ENCODE measurements at places on chromosomes 7 and 10.

GRCh38 chr7:128017862-128018845, 13.1 kb downstream of the LRRC4 start:
- no peak for DNase-seq

DNA sequence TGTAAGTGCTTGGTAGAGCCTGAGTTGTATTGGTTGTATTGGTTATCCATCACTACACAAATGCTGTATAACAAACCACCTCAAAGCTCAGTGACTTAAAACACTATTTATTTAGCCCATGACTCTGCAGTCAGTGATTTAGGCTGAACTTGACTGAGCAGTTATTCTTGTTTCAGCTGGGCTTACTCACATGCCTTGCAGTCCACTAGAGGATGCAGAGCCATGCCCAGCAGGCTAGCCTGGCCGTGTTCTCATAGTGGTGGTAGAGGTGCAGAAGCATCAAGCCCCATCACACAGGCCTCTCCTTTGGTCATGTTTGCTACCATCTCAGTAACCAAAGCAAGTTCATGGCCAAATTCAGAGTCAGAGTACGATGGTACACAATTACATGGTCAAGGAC, 43.9 kb downstream of the LUC7L2 start:
- DNase-seq: no peak

DNA sequence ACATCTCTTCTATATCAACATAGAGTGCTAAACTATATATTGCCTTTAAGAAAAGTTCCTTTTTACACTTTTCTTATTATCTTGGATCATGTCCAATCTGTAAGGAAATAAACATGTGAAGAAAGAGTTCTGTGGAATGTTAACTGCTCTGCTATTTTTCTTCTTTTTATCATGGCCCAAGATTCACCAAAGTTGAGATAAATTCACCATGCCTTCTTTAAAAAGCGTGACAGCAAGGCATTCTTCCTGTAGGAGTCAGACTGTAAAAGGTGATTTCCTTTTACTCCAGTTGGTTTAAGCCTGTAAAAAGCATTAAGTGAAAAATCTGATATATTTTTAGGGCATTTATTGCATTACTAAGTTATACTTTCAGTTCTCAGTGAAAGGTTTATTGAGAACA, 165.7 kb upstream of the FZD1 start:
- DNase-seq: no peak

DNA sequence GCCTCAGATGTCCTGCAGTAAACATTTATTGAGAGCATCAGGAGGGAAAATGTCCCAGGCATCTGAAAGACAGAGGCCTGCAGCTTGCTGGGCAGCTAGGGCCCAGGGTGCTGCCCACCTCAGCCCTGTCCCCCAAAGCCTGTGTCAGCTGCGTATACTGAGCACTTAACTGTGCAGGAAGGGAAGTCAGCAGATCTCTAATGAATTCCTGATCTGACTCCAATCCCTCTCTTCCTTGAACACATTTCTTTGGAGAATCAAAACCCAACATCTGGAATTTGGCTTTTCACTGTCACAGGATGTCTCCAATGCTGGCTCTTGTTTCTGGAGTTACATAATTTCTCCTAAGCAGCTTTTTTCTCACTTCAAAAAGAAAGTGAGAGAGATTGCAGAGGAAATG, 364.7 kb upstream of the NFE2L3 start:
- DNase-seq: no peak

- DNase-seq: no peak
These were observed 38.1 kb downstream of the RASGEF1A start for GRCh38 chr10:43228783-43229207.

DNA sequence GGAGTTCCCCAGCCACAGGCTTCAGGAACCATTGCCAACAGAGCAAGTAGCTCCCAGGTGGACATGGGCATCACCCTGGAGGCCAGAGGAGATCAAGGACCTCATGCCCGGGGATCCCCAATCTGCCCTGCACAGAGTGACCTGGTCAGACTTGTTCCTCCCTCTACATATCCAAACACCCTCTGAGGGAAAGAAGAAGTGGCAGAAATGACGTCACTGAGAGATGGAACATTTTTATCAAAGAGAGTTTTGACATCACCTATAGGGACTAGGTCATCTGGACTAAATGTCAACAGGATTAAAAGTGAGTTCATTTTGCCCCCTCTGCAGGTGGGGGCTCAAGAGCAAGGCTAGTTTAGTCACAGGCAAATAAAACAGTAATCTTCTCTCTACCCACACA, 273.7 kb downstream of the SKAP2 start:
- DNase-seq: no peak

DNA sequence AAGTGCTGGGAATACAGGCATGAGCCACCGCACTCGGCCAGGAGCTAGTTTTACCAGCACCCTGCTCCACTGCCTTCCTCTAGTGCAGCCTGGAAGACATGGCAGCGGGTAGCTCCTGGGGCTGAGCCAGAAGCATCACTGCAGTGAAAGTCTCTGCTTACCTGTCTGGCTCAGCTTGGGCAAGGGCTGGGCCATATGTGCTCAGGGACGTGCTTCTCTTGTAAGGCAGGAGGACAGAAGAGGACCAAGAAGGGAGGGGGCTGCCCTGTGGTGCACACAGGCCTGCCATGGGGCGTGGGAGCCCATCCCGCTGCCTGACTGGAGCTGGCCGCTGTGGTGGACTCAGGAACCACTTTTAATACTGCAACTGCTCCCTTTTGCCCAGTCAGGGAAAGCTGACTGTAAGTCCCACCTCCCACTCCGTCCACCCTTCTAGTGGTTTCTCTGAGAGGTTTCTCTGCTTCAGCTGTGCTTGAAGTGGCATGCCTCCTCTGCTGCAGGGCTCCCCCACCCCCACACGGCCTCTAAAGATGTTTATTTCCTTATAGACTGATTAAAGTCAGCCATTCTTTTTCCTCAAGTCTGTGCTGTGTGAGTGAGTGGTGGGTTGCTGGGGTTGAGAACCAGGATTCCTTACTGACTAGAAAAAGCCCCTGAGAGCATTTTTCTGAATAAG, 25.3 kb upstream of the C10orf95 start:
- peak; percentile 31 for DNase-seq

DNA sequence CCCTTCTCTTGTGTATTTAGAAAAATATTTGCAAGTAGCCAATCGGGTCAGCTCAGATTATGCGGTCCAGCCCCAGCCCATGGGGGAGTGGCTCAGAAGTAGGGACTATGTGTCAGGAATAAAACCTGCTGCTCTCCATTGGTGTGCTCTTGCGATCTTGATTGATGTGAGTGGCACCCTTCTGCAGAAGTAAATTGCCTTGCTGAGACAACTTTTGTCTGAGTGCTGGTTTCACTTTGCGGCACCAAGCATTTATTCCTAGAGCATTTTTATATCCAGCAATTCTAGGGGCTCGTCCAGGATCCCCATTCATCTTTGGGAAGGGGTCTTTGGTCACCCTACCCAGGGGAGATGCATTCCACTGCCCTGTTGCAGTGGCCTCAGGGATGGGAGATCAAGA, 26.1 kb upstream of the FAM221A start:
- no peak for DNase-seq

DNA sequence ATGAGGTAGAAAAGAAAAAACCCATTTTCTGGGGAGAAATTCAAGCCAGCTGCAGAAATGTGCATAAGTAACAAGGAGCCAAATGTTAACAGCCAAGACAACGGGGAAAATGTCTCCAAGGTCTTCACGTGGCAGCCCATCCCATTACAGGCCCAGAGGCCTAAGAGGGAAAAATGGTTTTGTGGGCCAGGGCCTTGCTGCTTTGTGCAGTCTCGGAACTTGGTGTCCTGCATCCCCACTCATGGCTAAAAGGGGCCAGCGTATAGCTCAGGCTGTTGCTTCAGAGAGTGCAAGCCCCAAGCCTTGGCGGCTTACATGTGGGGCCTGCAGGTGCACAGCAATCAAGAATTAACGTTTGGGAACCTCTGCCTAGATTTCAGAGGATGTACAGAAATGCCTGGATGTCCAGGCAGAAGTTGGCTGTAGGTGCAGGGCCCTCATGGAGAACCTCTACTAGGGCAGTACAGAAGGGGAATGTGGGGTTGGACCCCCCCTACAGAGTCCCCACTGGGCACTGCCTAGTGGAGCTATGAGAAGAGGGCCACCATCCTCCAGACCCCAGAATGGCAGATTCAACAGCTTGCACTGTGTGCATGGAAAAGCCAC, 9.0 kb downstream of the ORC5 start:
- DNase-seq: no peak

DNA sequence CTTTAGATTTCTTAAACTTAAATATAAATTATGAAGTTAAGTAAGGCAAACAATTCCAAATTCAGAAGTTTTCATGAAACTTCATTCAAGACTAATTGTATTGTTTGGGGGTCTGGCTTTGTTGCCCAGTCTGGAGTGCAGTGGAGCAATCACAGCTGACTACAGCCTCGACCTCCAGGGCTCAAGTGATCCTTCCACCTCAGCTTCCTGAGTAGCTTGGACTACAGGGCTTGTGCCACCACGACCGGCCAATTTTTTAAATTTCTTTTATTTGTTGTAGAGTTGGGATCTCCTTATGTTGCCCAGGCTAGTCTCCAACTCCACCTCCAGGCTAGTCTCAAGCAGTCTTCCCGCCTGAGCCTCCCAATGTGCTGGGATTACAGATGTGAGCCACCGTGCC, 12.5 kb downstream of the P4HA1 start:
- DNase-seq: no peak

- peak; percentile 66 for DNase-seq
These were observed 489.8 kb upstream of the ZMIZ1 start for GRCh38 chr10:78578929-78579328.

DNA sequence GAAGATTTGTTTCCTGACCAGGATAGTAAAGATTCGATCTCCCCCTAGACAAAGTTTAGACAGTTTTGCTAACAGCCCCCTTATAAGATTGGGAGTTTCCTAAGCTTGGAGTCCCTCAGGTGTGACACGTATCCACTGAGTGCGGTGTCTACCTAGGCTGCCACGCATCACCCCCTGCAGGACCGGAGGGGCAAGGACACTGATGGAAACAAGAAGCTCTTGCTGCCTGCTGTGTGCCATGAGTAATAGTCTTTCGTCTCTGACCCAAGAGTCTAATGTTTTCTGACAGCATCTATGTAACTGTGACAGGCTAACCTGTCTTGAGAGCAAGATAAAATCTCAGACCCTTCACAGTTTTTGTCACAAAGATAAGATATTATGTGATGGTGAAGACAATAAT, 173.5 kb downstream of the SEMA3E start:
- no peak for DNase-seq

Measured in fibroblast of lung (primary cell).